ENCODE measurements at places on chromosomes 1 and 21.

GRCh38 chr1:33082575-33083108 is 1.7 kb downstream of the AZIN2 start:
- DNase-seq = no peak

- DNase-seq = no peak
Measured at GRCh38 chr1:156106624-156107488, 7.7 kb upstream of the LMNA start.

DNA sequence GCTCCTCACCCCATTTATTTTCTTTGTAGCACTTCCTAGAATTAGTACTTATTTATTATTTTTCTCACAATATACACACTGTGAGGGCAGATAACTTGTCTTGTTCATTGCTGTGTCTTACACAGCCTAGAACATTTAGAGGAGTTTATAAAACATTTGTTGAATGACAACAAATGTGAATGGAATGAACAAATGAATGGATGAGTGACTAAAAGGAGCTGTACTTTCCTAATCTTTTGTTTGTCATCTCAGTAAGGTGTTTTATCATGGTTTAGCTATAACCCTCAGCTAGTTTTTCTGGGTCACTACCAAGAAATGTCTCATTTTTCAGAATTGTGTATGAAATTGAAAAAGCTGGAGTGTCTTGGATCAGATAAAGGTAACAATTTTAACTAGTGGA is 239.3 kb upstream of the KCNK2 start:
- DNase-seq = no peak

DNA sequence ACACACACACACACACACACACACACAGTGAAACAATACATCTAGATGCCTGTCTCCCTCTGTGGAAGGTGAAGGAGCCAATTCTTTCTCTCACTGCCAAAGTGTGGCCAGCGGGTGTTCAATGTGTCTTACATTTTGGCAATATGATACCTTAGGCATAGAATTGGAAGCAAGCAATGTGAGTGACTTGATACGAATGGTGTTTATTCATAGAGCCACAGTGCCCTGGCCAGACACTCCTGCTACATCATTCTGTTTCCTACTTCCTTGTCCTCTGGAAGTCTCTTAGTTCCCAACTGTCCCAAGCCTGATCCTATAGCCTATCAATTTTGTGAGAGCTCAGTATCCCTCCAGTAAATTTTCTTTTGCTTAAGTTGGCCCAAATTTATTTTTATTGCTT is 170.0 kb upstream of the L1TD1 start:
- no peak for DNase-seq

GRCh38 chr21:35764586-35764985 is 295.7 kb downstream of the SETD4 start:
- DNase-seq = no peak

DNA sequence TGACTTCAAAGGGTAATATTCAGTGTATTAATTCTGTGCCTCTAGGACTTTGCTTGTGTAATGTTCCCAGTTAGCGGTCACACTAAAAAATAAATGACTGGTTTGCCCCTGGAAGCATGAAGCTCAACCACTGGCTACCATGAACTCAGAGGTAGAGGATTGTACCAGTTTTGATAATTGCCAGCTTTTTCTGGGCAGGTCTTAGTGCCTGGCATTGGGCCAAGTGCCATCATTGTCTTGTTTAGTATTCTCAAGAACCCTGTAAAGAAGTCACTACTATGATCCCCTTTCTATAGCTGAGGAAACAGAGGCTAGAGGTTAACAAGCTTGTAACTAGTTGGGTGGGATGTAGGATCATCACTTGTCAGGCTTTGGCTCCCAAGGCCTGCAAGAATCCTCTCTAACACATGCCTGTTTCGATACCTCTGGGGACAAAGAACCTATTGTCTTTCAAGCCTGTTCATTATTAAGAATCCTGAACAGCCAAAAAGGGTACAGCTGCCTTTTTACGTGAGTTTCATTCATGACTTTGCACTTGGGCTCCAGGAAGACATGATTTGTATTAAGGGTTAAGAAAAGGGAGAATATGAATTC is 121.9 kb upstream of the JUN start:
- DNase-seq = no peak

- DNase-seq = no peak
Measured at GRCh38 chr1:5863238-5863637, 129.0 kb downstream of the NPHP4 start.

DNA sequence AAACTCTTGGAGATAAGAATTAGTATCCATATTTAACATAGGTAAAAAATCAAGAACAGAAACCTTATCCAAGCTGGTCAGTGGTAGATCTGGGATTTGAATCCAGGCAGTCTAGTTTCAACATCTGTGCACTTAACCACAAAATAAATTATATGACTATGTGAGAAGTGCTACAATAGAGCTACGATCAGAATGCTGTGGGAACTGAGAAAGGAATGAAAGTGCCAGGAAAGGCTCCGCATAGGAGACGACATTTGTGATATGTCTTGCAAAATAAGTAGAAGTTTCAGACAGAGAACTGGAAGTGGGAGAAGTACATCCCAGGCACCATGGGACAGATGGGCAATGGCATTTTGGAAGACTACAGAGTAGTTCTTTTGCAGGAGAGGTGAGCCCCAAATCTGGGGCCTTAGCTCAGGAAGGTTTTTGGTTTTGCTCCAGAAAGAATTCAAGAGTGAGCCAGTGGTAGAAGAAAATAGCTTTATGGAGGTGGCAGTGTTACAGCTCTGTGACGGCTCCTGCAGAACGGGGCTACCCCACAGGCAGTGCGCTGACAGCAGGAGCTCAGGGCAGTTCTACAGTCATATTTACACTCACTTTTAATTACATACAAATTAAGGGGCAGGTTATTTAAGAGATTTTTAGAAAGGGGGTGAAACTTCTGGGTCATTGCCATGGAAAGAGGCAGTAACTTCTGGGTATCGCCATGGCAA is 25.5 kb upstream of the GJA5 start:
- DNase-seq = no peak

DNA sequence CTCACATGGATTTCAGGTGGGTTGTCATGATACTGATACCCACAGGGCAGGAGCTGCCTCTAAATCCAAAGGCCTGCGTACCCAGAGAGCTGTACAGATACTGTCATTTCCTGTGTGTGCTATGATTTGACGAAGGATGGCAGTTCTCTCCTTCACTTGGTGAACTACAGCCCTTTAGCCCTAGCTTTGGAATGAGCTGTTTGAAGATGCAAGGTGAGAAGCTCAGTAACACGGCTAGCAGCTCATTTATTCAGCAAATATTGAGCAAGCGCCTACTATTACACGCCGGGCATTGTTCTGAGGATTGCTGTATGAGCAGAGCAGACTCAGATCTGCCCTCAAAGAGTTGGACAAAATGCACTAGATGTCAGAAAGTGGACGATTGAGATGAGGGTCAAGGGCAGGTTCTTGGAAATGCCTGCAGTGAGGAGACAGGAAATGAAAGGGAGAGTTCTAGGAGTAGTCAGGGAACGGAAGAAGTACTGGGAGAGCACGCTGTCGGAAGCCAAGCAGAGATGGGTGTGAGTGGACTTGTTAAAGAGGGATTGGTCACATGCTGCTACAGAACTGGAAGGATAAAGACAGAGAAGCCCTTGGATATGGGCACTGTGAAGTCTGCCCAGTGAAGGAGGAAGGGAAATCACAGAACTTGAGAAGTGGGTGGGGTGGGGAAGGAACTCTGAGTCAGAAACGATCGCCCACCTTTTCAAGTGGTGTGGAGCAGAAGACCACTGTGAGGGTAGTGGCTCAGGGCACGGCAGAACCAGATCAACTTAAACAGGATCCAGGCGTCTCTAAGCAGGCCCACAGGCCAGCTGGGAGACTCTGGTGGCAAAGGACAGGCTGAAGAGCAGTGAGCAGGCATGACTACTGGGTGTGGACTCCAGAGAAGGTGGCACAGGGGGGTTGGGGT is 7.1 kb downstream of the PTGFRN start:
- no peak for DNase-seq

DNA sequence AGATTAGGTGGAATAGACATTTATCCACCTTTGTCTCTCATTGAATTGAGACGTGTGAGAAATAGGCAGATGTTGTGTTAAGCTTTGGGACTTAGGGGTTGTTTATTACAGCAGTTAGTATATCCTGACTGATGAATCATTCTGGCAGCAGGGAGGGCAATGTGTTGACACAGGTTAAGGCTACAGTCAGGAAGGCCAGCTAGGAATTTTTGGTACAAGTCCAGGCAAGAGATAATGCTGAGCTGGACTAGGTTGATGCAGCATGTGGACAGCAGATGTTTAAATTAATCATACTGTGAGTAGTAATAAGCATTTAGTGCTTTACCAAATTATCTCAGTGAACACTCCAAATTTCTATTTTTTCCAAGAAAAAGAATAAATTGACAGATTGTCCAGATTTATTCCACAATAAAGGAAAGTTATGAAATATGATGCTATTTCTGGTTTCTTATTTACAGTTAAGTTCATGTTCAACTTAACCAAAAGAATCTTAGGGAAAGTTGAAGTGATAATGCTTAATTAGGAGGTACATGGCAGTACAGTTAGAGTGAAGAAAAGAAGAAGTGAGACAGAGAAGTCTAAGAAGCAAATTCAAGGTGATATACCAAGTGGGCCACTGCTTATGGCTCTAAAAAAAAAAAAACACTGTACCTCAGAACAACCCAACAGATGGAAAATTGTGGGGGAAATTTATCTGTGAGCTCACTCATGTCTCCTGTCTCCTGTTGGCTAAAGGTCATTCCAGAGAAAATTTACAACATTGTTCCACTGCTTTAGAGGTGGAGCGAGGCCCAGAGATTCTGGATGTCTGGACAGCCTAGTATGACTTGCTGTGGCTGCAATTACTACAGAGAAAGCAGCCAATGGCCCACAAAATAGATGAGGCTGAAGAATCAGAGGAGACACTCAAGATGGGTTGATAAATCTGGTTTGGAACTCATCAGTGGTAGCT is 102.7 kb upstream of the C21orf91 start:
- peak; percentile 98 for DNase-seq

DNA sequence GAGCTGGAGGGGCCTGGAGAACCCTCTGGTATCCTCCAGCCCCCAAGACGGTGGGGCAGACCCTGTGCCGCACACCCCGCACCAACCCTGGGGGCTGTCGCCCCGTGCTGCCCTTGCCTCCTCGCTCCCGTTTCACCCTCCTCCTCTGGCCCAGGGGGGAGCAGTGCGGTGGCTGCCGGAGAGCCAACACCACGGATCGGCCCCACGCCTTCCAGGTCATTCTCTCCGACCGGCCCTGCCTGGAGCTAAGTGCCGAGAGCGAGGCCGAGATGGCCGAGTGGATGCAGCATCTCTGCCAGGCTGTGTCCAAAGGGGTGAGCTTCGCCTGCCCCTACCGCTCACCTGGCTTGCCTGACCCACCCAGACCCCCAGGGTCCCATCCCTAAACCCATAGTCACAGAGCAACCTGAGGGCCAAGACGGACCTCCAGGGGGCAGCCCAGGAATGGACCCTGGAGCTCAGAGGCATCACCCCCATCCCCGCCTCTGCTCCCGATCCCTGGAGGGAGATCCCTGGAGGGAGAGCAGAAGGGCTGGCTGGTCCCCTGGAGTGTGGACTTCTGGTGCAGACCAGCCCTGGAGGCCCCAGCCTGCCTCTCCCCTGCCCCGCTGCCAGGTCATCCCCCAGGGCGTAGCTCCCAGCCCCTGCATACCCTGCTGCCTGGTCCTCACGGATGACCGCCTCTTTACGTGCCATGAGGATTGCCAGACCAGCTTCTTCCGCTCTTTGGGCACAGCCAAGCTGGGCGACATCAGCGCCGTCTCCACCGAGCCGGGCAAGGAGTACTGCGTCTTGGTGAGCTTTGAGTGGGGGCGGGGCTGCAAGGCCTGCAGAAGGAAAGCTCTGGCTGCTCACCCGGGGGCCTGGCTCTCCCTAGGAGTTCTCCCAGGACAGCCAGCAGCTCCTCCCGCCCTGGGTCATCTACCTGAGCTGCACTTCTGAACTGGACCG is 4.0 kb upstream of the SLC25A34 start:
- no peak for DNase-seq

DNA sequence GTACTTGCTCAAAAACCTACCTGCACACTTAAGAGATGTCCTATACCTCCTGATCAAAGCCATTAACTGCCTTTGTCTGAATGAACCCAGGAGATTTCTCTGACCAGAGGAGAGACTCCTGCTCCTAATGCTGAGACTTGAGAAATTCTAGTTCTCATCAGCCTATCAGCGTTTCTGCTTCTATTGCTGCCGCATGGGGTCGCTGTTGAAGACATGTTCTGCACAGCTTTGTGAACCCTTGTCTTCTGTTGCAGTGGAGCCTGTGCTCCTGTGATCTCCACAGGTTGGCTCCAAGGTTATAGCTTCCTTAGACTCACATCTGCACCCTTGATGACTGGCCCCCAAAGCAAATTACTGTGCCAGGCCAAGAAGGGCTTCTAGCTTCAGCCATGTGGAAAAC is 40.2 kb downstream of the EDN2 start:
- no peak for DNase-seq

DNA sequence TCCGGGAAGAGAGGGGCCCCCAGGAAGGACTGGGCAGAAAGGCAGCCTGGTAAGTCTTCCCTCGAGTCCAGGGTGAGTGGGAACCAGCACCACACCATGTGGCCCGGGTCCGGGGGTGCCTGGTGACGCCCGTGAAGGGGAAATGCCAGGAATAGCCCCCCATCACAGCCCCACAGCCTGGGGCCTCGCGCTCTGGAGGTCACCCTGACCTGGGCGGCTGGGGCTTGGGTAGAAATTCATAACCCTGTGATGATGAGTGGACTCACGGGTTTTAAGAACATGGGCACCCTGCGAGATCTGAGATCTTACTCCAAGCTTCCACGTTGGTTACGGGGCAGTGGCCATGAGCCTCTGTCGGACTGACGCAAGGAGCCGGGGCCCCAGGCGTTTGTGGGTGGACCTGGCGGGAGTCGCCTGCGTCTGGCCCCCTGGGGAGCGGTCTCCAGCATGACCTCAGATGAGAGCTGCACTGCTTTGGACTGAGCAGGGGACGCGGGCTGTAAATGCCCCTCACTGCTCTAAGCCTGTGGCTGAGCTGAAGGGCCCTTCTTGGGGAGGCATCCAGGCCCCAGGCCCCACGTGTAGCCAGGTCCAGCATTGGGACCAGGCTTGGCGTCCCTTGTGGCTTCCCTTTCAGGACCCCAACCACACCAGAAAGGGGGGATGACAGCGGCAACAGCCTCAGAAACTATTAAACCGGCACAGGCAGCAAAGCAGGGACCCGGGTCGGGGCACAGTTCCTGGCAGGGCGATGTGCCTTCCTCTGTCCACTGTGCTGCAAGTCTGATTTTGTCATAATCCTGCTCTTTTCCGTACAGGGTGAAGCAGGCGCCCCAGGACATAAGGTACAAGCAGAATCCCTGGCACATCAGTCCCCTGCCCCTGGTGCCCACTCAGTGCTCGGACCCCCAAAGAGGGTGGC is 60.0 kb downstream of the SLC19A1 start:
- no peak for DNase-seq
